ENCODE measurements at places on chromosomes 2 and 18. TPM values are rescaled to one million over a fixed set of nuclear protein-coding genes. Genes with fewer than 3 reads are reported as not detected.

Gene NEU2
- not detected for total RNA-seq

Gene IL1RL1
- total RNA-seq = 0.67 TPM

Gene AOX1
- total RNA-seq = 3.5 TPM

Gene RNU2-63P
- not detected for total RNA-seq

Gene HOXD10
- total RNA-seq = 6.8 TPM

Gene PLCL1
- not detected for total RNA-seq

Gene NFATC1
- 7.1 TPM for total RNA-seq

Gene SLC5A7
- not detected for total RNA-seq

Gene FAM228A
- total RNA-seq = not detected

Gene RUFY4
- total RNA-seq = not detected

Gene VWA3B
- total RNA-seq = 0.26 TPM

Data from A549 treated with CORT108297 at 1 μM for 4 hours (cell line).